ENCODE measurements at places on chromosomes 5 and 9. TPM values are rescaled to one million over a fixed set of nuclear protein-coding genes. Genes with fewer than 3 reads are reported as not detected.

CNTNAP3B gene
- total RNA-seq, result 87.2 TPM

PCDHGB7 gene
- total RNA-seq, result 11.9 TPM

BTNL8 gene
- total RNA-seq, result 0.19 TPM

CAMK4 gene
- 0.28 TPM for total RNA-seq

DNA sequence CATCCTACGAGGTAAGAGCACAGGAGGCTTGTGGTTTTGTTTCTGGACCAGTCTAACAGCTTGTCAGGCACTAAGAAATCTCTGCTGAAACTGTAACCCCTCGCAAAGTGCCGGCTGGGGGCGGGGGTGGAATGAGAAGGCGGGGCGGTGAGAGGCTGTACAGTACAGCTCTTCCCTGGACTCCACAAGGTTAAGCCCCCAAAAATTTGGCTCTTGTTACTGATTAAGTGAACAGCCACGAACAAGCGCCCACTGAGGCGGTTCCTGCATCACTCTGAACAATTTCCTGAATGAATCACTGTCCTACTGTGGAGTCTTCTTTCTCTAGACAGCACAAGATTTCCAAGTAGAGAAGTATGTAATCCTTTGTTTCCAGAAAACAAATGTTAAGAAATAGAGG, 6.8 kb downstream of the FBP2 start:
- DNase-seq, result peak; percentile 19

- DNase-seq, result no peak
Observed at GRCh38 chr5:114438471-114438870, 76.6 kb downstream of the KCNN2 start.

DNA sequence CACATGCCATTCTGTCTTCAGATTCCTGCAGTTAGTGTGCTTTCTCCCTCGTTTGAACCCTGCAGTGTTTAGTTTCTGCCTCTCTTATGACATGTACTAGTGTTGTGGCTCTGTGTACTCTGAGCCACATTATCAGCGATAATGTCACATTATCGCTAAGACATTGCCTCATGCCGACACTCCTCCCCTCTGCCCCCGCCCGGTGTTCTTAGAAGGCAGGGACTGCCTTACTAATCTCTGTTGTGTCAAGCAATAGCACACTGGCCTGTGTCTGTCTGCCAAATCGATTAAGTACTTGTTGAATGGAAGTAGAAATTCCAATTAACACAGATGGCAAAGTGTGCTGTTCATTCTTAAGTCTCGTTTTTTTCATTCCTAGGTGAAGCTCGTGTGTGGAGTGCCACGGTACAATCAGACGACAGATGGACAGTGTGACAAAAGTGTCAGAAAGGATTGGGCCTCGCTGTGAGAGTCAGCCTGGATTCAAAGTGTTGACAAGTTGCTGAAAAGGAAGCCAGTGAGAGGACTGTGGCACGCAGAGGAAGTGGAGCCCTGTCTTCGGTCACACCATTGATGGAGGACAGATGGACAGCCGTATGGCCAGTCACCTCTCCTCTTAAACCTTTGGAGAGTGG, 10.5 kb downstream of the PIK3R1 start:
- DNase-seq, result no peak

DNA sequence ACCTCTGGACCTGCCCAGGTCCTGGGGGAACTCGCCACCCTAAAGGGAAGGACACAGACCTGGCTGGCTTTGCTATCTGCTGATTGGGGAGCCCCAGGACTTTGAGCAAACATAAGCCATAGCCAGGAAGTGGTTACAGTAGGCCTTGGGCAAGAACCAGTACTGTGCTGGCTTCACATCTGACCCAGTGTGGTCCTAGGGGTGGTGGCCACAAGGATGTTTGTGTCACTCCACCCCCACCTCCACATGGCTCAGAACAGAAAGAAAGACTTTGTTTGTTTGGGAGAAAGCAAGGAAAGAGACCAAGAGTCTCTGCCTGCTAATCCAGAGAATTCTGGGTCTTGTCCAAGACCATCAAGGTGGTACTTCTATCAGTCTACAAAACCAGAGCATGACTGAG, 334.2 kb downstream of the SPOCK1 start:
- no peak for DNase-seq

- no peak for DNase-seq
Observed at GRCh38 chr5:179244044-179244443, 101.2 kb downstream of the ADAMTS2 start.

- no peak for DNase-seq
Observed at GRCh38 chr9:84716217-84716616, 46.7 kb downstream of the NTRK2 start.

- no peak for DNase-seq
Observed at GRCh38 chr9:84556556-84556955, 113.0 kb upstream of the NTRK2 start.

DNA sequence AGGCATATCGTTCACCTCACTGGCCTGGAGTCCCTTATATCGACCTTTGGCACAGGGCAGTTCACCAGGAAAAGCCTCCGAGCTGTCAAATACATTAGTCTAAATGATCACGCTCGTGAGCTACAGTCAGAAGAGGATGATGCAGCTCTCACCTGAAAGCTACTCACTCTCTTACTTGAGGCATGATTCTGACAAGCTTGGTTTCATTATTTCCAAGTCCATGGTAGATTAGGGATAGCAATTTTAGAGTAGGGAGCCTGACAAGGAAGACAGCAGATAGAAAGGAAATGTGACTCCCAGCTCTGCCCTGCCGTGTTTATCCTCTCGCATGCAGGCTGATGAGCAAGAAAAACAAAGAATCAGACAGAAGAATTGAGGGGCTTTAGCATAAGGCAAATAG, 98.0 kb upstream of the MAP1B start:
- no peak for DNase-seq

DNA sequence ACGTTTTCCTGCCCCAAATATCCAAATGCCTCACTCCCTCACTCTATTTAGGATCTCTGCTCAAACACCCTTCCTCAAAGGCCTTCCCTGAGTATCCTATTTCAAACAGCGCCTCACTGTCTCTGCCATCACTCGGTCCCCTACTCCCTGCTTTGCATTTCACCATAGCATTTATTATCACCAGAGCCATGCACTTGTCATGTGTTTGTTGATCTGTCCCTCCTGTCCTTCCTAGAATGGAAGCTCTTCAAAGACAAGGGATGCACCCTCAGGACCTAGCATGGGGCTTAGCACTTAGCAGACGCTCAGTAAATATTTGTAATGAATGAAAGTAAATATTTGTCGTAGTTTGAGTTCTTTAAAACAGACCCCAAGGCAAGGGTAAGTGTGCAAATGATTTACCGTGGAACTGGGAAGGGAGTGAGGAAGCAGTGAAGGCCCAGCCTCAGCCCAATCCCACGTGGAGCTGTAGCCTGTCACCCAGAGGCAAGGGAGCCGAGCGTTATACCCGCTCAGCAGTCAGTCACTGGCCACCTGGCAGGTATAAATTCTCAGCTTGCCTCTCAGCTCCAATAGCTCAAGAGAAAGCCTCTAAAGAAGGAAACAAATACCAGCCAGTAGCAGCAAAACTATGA, 97.7 kb upstream of the KIF2A start:
- no peak for DNase-seq

- DNase-seq, result no peak
Observed at GRCh38 chr5:11324521-11325289, 563.7 kb upstream of the DAP start.

- DNase-seq, result no peak
Observed at GRCh38 chr5:62812621-62813255, 234.1 kb downstream of the LRRC70 start.

GRCh38 chr5:124876566-124876965, 130.1 kb upstream of the ZNF608 start:
- no peak for DNase-seq

- DNase-seq, result no peak
Observed at GRCh38 chr5:96146675-96147074, 185.0 kb upstream of the ELL2 start.

DNA sequence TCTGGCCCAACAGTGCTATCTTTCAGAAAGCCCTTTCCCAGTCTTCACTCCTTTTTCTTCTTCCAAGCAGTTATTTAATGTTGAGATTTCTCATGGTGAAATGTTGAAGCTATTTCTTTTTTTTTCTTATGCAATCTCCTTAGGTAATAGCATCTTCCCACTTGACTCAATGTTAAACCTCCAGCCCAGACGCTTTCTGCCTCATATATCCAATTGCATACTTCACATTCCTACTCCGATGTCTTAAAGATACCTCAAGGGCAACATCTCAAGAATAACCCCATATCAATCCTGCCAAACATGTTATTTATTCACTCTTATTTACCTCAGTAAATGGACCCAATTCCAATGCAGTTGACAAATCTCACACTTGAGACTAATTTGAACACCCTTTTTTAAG, 187.3 kb downstream of the CDH12 start:
- no peak for DNase-seq
